CD4-positive, alpha-beta T cell (primary cell): ENCODE measurements at places on chromosomes 1 and 21.

- no peak for DNase-seq
Measured at GRCh38 chr1:94530373-94530878, 11.1 kb downstream of the F3 start.

DNA sequence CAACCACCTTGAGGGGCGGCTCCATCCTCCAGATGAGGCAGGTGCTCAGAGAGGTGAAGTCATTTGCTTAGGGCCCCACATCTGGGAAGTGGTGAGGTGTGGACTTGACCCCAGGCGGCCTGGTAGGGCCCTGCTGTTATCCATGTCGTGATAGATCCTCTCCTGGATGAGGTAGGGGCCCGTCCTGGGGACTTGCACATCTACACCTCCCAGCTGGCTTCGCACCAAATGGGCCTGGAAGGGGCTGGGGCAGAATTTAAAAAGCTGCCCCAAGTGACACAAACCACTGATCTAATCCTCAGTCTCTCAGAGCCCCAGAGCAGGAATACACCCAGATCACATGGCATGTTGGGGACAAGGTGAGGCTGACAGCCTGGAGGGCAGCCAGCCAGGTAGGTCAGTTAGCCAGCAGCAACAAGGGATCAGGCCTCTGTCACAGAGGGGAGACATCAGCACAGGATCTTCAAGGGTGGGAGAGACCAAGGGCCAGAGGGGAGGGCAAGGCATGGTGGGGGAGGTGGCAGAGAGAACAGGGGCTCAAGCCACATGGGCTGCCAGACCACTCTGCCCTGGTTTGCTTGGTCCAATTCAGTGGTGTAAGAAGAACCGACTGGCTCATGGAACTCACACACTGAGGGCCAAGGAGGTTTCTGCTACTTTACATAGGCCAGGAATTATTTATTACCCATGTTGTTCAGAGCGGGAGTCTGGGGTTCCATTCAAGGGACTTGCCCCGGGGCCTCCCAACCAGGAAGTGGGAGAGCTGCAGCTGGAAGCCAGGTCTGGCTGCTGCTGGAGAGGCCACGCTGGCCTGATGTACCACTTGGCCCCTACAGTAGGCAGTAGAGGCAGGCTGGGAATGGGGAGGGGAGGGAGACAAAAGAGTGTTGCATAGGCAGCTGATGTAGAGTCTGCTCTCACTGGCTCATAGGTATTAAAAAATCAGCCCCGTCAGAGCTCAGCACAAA, 12.1 kb downstream of the LRP8 start:
- DNase-seq, result no peak

DNA sequence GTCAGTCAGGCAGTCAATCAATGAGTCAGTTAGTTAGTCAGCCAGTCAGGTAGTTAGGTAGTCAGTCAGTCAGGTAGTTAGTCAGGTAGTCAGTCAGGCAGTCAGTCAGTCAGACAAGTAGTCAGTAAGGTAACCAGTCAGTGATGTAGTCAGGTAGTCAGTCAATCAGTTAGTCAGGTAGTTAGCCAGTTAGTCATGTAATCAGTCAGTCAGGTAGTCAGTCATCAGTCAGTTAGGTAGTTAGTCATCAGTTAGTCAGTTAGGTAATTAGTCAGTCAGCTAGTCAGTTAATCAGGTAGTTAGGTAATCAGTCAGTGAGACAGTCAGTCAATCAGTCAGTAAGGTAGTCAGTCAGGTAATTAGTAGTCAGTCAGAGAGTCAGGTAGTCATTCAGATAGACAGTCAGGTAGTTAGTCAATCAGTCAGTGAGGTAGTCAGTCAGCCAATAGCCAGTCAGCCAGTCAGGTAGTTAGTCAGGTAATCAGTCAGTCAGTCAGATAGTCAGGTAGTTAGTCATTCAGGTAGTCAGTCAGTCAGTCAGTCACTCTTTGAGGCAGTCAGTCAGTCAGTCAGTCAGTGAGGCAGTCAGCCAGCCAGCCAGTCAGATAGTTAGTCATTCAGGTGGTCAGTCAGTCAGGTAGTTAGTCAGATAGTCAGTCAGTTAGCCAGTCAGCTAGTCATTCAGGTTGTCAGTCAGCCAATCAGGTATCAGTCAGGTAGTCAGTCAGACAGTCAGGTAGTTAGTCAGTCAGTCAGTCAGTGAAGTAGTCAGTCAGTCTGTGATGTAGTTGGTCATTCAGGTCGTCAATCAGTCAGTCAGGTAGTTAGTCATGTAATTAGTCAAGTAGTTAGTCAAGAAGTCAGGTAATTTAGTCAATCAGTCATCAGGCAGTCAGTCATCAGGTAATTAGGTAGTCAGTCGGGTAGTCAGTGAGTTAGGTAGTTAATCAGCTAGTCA, 15.3 kb downstream of the KRTAP10-1 start:
- no peak for DNase-seq

DNA sequence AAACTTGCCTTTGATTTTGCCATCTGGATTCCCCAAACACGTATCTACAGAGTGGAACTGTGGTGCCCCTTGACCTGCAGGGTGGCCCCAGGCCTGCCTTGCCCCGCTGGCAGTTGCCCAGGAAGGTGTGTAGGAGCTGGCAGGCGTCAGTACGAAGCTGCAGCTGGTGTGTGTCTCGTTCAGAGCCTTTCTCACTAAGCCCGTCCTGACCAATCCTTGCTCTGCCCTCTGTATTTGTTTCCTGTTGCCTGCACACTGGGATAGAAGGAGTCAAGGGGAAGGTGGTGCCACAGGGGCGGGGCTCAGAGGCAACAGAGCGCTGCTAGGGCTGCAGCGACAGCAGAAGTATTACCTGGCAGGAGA, 5.2 kb upstream of the VSIG8 start:
- DNase-seq, result no peak

GRCh38 chr1:94920061-94920460, 6.8 kb downstream of the CNN3 start:
- DNase-seq, result no peak

GRCh38 chr1:226489718-226490425, 58.7 kb upstream of the STUM start:
- no peak for DNase-seq

GRCh38 chr1:25068316-25068715, 138.2 kb upstream of the RUNX3 start:
- DNase-seq, result no peak

- DNase-seq, result no peak
Measured at GRCh38 chr1:203052601-203053000, 26.3 kb downstream of the PPFIA4 start.

GRCh38 chr21:16976193-16976592, 536.6 kb upstream of the CXADR start:
- no peak for DNase-seq

GRCh38 chr1:202131956-202132821, 9.5 kb downstream of the GPR37L1 start:
- DNase-seq, result no peak

GRCh38 chr1:75950176-75950575, 18.0 kb upstream of the ASB17 start:
- DNase-seq, result no peak

DNA sequence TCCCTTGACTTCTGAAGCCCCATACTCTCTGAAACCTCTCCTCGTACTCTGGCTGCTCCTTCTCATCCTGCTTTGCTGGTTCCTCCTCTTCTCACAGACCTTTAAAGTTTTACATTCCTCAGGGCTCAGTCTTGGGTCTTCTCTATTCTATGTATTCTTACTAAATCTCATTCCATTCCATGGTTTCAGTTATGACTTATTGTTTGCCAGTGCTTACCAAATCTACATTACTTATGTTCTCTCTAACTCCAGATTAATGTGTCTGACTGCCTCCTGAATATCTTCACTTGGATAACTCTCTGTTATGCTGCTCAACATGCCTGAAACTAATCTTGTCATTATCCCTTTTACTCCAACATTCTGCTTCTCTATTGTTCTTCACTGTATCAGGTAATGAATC, 5.4 kb upstream of the SLC35D1 start:
- no peak for DNase-seq

GRCh38 chr1:35725596-35725995, 6.9 kb upstream of the C1orf216 start:
- DNase-seq, result no peak

- no peak for DNase-seq
Measured at GRCh38 chr1:52534928-52535764, 17.7 kb downstream of the TUT4 start.

GRCh38 chr21:29947119-29947518, 7.3 kb upstream of the GRIK1 start:
- no peak for DNase-seq

- DNase-seq, result no peak
Measured at GRCh38 chr1:41802532-41803501, 115.9 kb downstream of the HIVEP3 start.

DNA sequence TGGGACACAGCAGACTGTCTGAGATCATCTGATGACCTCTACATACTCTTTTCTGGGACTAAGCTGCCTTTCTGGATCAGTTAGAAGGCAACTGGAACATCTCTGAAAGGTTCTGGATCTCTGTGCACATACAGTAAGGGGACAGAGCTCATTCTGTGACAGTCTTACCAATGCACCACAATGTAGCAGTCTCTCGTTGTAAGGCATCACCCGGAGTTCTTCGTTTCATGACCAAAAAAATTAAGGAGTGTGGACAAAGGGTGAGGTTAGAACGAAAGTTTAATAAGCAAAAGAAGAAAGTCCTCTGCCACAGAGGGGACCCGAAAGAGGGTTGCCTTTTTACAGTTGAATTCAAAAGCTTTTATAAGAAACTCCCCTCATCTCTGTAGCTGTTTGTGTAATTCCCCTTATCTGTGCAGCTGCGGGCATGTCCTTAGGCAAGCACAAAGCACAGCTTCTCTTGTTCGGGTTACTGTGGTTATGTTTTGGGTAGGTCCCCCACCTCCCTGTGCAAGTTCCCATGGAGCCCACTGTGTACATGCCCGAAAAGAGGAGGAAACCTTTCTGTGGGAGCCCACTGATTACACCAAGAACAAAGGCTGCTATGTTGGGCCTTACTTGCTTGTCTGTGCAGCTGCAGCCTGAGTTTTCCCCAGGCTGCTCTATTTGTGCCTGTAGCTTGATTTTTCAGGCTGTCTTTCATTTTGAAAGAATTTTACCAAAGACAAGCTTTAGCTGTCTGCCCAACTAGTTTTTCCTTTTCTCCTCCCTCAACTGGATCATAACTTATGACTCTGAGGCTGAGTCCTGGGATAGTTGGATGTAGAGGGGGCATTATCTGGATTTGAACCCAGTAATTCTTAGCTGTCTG, 53.1 kb upstream of the CACNA1E start:
- DNase-seq, result no peak

DNA sequence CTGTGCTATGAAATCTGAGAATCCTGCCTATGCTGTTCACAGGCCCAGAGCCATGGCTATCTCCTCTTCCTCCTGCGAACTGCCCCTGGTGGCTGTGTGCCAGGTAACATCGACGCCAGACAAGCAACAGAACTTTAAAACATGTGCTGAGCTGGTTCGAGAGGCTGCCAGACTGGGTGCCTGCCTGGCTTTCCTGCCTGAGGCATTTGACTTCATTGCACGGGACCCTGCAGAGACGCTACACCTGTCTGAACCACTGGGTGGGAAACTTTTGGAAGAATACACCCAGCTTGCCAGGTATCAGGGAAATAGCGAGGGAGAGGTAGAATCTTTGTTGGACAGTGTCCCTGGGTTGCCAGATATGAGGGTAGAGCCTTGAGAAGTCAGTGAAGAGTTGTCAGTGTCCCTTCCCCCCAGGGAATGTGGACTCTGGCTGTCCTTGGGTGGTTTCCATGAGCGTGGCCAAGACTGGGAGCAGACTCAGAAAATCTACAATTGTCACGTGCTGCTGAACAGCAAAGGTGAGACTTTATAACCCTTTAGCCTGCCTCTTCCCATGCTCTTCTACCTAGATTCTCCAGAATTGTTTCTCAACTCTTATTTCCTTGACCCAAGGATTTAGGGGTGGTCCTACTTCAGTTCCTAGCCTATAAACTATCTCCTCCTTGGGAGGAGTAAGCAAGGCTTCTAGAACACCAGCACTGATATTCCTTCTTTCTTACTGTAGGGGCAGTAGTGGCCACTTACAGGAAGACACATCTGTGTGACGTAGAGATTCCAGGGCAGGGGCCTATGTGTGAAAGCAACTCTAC, 1.4 kb downstream of the NIT1 start:
- no peak for DNase-seq

GRCh38 chr1:226904772-226905171, 34.4 kb downstream of the PSEN2 start:
- no peak for DNase-seq

GRCh38 chr1:9628541-9629444, 22.7 kb upstream of the PIK3CD start:
- peak; percentile 56 for DNase-seq

- no peak for DNase-seq
Measured at GRCh38 chr1:48499211-48499735, 27.3 kb upstream of the SPATA6 start.

DNA sequence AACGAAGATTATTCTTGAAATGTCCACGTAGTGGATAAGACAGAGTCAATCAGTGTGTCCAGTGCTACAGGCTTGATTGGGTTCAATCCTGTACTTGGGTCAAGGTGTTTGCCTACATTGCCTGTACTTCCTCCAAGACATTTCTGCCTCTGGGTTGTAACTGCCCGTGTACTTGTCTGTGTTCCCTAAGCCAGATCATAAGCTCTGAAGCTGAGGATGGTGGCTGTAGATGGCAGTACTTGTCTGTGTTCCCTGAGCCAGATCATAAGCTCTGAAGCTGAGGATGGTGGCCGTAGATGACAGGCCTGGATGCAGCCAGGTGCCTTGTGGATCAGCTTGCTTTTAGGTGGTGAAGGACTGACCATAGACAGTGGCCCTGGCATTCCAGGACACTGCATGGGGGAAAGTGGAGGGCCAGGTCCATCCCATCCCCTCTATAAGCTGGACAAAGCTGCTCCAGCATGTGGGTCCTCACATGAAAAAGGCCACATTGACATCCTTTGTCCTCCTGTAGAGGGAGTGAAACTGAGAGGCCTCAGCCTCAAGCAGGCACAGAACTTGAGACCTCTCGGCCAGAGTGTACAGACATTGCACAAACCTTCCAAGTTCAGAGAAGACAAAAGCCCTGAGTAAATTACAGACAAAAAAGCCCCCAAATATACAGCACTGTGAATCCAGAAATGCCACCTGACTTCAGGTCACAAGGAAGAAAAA, 2.0 kb upstream of the SRM start:
- DNase-seq, result no peak

DNA sequence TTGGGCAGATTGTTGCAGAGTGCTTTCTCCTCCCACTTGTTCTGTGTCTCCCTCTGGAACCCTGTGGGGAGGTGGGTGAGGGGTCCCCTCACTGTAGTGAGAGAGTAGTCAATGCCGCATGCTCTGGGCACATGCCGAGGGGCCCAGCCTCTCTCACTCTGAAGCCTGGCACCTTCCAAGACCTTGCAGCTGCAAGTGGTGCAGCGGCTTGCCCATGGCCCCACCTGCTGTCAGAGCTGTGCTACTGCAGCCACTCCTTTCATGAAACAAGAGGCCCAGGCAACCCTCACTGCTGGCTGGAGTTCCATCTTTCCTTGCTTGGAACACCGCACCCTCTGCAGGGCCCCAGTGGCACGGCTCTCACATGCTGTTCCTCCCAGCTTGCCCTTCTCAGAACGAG, 58.4 kb upstream of the COL6A1 start:
- DNase-seq, result peak; percentile 79

- no peak for DNase-seq
Measured at GRCh38 chr1:66571789-66572188, 37.8 kb downstream of the SGIP1 start.

- no peak for DNase-seq
Measured at GRCh38 chr1:25540750-25541342, 2.6 kb upstream of the LDLRAP1 start.

GRCh38 chr1:167698313-167698712, 23.5 kb upstream of the MPZL1 start:
- no peak for DNase-seq
